ENCODE measurements at places on chromosomes 6 and 20.

DNA sequence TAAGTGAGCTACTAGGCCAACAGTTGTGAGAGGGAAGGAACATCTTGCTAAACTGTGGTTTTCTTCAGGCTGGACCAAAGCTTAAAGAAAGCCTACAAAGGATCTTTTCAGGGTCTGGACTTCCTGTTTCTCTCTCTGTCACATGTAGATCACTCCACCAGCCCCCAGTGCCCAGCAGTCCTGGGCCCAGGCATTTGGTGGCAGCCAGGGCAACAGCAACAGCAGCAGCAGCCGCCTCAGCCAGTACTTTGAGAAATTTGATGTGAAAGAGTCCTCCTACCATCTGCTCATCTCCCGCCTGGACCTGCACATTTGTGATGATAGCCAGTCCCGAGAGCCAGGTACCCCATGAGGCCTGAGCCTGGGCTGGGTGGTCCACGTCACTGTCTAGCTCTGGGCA, 44.1 kb downstream of the BLTP3A start:
- no peak for DNase-seq

GRCh38 chr20:61289166-61289565, 37.1 kb downstream of the CDH4 start:
- no peak for DNase-seq

DNA sequence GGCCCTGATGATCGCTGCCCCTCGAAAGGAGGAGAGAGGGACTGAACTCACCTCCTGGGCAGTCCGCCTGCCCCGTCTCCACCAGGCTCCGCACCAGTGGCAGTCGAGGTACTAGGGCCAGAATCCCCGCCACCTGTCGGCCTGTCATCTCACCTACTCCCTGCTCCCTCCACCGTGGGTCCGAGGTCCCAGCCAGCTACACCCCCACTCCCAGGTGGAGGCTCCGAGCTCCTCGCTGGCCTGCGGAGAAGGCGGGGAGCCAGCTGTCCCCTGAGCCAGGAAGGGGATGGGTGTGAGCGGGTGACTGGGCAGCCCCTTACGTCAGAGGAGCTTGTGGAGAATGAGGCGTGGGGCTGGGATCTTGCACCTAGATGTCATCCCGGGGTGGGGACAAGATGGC, 1066.5 kb upstream of the MANEA start:
- no peak for DNase-seq

- DNase-seq, result no peak
These were observed 42.8 kb upstream of the FAM135A start for GRCh38 chr6:70370496-70370895.

- no peak for DNase-seq
These were observed 34.5 kb upstream of the DUSP22 start for GRCh38 chr6:257774-258173.

- no peak for DNase-seq
These were observed 38.7 kb upstream of the THEMIS start for GRCh38 chr6:127939442-127940066.

DNA sequence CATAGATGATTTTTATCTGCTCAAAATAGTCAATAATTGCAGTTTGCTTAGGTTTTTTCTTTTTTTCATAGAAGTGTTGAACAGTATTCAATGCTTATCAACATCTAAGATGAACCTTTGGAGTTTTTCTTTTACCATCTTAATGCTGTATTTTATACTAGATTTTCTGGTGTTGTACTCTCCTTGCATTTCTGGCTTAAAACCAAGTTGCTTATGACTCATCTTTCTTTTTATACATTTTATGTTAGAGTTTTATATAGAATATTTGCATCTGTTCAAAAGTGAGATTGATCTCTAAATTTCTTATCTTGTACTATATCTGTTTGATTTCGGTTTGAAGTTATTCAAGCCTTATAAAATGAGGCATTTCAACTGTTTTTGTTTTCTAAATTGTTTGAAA, 232.5 kb downstream of the RFPL4B start:
- no peak for DNase-seq

GRCh38 chr6:98335594-98335993, 498.8 kb upstream of the POU3F2 start:
- DNase-seq, result no peak

- DNase-seq, result no peak
These were observed 835.4 kb downstream of the MAFB start for GRCh38 chr20:39853636-39854035.

DNA sequence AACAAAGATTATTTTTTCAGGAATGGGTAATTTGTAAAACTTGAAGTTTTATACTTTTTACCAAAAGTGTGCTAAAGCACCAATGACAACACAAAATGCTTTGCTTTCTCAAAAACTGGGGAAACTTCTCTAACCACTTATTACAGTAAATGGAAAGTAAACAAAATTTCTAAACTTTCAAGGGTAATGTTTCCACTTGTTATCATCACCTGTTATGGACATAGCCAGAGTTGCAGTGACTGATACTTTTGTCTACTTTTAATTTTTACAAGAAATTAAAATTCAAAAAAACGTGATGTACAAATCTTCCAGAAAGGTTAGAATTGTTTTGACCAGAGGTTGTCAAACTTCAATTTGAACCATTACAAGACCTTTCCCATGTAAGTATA, 99.9 kb downstream of the JAG1 start:
- no peak for DNase-seq

DNA sequence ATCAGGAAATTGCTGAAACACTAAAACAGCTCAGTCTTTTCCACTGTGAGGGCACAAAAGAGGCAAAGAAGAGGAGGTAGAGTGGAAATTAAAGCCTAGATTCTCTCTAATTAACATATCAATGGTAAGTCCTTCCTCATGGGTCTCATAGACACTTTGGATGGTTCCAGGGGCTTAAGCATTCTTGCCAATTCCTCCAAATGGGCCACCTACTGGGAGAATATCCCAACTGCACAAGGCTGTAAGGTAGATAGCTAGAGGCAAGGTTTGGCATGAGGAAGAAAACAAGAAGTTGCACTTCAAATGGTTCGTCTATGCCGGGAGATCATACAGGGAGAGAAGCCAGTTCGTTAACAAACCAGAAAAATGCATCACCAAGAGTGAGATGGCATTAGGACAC, 107.6 kb upstream of the KHDRBS2 start:
- DNase-seq, result no peak

- DNase-seq, result no peak
These were observed 130.0 kb upstream of the SGK1 start for GRCh38 chr6:134447883-134448387.

- no peak for DNase-seq
These were observed 2.6 kb downstream of the TRAF3IP2 start for GRCh38 chr6:111603040-111603439.

DNA sequence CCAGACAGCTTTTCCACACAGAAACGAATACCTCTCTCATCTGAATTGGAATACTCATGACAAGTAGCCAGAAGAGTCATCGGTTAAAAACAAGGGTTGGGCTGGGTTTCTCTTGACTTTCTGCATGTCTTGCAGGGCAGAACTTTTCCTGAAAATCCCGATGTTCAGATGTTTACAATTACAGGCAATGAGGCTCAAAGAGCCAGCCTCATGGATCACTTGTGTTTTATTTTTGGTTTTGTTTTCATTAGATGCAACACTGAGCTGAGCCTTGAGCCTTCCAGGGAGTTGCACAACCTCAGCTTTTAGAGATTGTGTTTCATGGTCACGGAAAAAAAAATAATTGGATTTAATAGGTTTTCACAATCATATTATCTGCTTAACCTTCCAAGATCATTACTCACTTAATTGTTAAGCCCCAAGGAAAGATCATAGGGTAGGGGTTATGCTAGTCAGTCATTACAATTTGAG, 288.1 kb upstream of the PRDM1 start:
- DNase-seq, result no peak

GRCh38 chr20:36872852-36873251, 3.1 kb upstream of the TLDC2 start:
- DNase-seq, result no peak

DNA sequence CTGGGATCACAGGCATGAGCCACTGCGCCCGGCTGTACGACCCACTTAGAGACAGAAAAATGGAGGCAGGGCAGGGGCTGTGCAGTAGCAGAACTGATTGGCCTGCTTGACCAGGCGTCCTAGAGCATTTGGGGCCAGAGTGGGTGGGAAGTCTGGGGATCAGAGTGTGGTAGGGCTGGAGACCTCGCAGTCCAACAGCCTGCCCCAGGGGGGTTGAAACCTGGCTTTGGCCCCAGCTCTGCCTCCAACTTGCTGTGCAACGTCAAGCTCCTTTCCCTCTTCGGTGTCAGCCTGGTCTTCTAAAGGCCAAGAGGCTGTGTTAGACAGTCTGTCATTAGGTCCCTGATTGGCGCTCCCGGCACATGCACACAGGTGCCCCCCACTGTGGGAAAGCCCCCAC, 15.3 kb upstream of the SPDEF start:
- no peak for DNase-seq

DNA sequence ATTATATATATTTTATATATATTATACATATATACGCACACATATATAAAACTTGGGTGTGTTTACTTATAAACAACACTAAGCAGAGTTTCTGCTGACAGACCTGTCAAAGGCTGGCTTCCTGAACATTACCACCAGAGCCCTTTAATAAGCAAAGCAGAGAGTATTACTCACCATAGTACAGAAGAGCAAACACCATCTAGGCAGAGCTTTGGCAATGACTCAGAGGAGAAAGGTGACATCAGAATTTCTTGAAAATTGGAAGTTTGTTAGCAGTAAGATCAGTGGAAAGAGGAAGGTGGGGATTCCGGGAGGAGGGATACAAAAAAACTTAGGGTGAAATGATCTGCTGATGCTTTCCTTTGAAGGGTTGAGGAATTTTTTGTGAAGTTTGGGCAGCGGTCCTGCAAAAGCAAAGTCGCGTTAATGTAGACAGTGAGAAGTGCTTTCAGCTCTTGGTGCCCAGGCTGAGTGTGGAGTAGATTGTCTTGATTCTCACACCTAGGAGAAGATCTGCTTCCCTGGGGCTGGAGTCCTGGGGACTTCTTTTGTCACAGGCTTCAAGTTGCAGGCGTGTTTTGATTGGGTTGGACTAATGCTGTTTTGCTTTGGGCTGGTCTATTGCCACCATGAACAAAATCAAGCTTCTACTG, 109.6 kb upstream of the BACH2 start:
- no peak for DNase-seq

DNA sequence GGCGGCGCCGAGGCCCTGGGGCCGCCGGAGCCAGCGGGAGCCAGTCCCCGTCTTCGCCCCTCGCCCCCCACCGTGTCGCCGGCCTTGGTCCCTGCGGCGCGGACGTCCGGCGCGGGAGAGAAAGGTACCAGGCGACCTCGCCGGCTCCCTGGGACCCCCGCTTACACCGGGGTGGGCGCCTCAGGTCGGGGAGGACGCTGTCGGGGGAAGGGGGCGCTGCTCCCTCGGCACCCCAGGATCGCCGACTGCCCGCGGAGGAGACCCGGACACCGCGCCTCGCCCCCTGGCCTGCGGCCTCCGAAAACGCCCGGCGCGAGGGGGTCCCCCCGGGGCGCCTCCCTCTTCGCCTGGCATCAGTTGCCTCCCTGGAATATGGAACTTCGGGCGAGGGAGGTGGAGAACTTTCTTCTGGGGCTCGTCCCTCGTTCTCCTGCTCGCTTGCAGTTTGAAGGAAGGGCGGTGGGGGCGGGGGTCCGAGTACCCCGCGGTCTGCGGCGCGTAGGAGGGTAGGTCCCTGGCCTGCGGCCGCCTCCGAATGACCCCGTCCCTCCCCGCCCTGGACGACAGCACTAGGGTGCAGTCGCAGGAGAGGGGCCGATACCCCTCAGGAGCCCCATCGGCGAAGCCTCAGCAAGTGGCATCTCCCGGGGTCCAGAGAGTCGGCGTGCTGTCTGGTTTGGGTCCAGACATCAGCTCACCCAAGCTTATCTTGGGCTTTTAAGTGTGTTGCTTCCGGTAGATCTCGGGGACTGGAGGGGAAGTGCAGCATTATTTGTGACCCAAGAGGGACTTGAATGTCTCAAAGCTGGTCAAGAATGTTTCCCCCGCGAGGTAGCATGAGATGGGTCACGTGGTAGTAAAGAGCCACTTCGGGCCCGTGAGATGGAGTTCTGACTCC, 549 bp downstream of the ANKRD6 start:
- DNase-seq, result peak; percentile 9

DNA sequence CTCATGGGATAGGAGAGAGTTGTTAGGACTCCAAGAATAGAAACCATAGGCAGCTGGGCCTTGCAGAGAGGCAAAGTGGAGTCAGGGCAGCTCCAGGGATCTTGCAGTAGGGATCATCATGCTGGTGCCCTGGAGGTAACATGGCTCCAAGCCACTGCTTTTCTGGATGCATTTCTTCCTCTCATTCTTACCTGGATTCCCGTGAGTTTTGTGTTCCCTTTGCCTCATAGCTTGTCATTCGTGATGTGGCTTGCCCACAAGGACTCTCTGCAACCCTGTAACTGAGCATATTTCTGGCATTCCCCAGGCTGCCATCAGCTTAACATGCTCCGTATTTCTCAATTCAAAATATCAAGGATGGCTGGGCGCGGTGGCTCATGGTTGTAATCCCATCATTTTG, 5.3 kb downstream of the NHLRC1 start:
- DNase-seq, result no peak

DNA sequence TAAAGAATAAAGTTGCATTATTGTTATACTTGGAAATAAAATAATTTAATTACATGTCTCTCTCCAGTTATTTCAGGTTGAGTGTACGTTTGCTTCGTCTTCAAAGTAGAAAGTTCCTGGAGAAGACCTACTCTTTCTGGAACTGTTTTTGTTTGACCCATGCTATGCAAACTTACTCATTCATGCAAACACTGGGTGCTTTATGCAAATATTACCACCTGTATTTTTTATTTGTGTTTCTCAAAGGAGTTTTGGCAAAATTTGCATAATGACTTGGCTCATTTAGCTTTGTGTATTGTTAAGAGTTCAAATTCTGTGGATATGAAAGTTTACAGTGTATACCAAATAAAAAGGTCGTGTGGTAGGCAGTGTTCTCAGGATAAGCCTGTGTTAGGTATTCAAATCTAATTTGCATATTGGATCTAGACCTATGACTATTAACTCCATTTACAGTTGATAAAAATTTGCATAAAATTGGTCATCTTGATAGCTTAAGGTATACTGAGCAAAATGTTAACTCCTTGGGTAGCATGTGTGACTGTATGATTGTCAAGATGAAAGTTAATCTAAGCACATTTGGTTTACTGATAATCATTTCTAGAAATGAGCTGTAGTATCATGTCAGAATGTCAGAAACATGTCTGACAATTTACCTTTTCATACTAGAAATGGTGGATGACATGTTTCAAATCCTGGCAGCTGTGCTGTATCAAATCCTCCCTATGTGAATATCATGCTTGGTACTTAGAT, 65.2 kb downstream of the CDKAL1 start:
- no peak for DNase-seq

GRCh38 chr6:131861381-131861780, 53.6 kb downstream of the ENPP1 start:
- no peak for DNase-seq

- DNase-seq, result no peak
These were observed 77.9 kb downstream of the PCSK2 start for GRCh38 chr20:17304774-17305173.

- DNase-seq, result no peak
These were observed 8.3 kb downstream of the VSTM2L start for GRCh38 chr20:37911261-37911660.

- no peak for DNase-seq
These were observed 37.8 kb downstream of the PTPN1 start for GRCh38 chr20:50547964-50548363.

GRCh38 chr6:152824666-152825065, 74.1 kb downstream of the VIP start:
- DNase-seq, result no peak
